ENCODE measurements at places on chromosomes 5 and 9.

- DNase-seq = peak; percentile 35
Observed at GRCh38 chr9:104784098-104784497, 20.2 kb downstream of the NIPSNAP3B start.

- DNase-seq = no peak
Observed at GRCh38 chr9:8206720-8207119, 407.1 kb upstream of the DMAC1 start.

GRCh38 chr5:1036504-1037122, 28.0 kb downstream of the NKD2 start:
- DNase-seq = no peak

DNA sequence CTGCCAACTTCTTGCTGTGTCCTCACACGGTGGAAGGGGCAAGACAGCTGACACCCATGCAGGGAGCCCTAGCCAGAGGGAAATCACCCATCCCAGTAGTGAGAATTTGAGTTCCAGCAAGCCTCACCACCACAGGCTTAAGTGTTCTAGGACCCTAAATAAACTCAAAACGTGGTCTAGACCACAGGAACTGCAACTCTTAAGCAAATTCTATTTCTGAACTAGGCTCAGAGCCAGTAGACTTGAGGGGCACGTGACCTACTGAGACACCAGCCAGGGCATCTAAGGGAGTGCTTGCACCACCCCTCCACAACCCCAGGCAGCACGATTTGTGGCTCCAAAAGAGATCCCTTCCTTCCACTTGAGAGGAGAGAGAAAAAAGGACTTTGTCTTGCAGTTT, 96.0 kb upstream of the PHF24 start:
- DNase-seq = no peak

DNA sequence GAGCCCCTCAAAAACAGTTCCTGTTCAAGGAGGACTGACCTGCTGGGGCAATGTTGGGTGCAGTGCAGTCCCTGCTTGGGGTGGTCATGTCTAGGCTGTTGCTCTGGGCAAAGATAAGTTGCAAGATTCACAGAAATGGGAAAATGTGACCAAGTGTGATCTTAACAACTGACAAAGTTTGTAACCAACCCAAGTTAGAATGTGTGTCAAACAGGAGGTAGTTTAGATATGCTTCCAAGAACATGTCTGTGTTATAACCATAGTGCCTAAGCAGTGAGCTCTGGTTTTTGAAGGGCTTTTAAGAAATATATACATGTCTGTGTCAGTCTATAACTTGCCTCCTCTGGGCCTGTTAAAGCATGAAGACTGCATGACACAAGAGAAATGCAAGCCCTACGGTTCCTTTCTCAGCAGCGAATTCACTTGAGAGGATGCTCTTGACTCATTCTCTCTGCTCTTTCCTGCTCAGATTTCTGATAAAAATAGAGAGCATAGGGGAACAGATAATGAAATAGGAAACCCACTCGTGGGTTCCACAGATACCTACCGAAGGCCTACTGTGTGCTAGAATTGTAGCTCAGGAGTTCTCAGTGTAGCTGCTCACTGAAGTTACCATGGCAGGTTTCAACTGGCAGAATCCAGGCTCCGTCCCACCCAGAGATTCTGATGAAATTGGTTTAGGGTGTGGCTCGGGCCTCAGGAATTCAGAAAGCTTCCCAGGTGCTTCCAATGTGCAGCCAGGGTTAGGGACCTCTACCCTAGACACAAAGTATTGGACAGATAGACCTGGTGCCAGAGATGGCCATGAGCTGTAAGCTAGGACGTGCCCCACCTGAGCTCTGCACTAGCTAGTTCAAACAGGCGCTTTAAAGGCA, 52.4 kb downstream of the ARHGEF37 start:
- no peak for DNase-seq

- peak; percentile 42 for DNase-seq
Observed at GRCh38 chr5:157689942-157690689, 18.8 kb downstream of the C5orf52 start.

DNA sequence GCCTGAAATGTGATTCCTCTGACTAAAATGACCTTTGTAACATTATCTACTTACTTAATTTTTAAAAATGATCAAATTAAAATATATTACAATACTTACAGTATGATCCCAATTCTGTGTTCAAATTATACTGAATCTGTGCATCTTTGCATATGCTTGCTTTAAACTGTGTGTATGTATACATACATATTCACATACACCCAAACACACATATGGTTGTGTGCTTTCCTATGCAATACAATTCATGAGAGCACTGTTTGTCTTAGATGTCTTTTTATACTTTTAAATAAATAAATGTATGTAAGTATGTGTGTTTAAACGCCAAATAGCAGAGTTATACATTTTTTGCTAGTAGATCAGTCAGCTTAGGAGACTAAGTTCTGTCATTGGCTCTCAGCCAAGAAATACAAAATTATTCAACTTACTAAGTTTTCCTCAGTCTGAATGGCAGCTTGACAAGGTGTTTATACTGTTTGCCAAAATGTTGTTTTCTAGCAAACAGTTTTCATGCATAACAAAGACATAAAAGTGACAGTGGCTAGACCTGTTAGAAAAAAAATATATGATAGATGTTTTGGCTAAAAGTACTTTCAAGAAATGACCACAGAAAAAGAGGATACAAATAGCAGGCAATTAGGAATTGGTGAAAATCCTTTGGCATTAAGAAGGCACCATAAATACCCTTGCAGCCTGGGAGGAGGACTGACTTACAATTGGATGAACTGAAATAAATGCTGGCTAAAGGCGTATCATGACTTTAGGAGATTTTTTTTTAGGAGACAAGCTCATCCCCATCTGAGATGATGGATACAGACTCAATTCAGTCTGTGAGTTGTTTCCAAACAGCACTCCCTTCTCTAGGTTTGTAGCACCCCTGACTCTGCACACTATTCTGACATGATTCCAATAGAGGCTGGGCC, 7.9 kb downstream of the TICAM2 start:
- no peak for DNase-seq

- DNase-seq = peak; percentile 22
Observed at GRCh38 chr5:122730037-122730436, 44.8 kb upstream of the SNX2 start.
